ENCODE measurements at places on chromosomes 6 and 20.

- peak; percentile 24 for DNase-seq
Measured at GRCh38 chr6:6856538-6857523, 250.9 kb upstream of the RREB1 start.

GRCh38 chr6:17505767-17506280 lies 94.3 kb upstream of the FAM8A1 start:
- DNase-seq = no peak

- no peak for DNase-seq
Measured at GRCh38 chr20:49982072-49982345, 771 bp upstream of the SNAI1 start.

DNA sequence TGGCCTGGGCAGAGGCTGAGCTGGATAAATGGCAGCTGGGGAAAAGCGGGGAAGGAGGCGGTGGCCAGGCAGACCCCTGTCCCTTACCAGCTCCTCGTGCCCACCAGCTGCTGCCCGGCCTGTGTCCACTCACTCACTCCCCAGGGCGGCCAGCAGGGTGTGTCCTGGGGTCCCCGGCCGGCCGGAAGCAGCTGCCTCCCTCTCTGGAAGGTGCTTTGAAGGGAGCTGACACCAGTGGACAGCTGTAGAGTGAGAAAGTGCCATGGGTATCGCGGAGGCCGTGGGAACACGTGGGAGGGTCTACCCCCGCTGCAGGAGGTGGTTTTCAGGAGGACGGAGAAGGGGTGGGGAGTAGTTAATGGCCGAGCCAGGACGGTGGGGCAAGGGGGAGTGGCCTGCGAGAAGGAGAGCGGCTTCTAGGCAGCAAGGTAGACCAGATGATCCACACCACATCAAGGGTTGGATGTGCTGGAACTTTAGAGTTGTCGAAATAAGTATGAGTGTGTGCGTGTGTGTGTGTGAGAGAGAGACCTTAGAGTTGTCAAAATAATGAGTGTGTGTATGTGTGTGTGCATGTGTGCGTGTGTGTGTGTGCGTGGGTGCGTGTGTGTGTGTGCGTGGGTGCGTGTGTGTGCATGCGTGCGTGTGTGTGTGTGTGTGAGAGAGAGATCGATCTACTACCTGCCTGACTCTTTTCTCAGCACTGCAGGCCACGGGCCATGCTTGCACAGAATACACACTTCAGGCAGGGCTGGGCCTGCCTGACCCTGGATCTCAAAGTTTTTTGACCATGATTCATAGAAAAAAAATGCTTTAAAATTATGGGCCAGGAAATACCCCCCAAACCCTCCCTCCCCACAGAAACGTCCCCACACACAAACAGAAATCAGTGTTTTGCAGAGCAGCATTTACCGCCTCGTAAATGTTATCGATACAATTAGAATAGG lies 43.9 kb downstream of the CDH4 start:
- DNase-seq = no peak

DNA sequence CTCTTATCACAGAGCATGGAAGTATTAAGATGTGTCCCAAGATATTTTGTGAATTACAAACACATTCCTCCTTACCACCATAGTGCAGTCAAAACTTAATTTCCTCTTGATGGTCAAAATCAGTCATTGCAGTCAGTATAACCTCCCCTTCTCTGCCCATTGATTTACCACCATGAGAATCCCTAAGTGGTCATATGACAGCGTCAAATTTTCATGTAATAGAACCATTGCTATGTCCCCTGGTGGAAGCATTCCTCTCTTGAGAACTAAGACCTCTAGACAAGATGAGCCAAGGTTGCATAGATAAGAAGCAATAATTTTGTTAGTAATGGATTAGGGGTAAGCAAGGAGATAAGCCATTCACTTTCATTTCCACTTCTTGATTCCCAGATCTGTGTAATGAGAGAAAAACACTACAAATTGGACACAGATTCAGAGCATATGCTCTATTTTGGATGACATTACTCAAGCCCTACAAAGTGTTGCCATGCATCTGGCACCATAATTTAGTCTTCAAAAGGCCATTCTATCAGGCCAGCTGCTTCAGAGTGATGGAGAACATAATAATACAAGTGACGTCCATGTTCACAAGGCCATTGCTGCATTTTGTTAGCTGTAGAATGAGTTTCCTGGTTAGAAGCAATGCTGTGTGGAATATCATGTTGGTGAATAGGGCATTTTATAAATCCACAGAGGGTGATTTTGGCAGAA lies 49.6 kb upstream of the PDE7B start:
- DNase-seq = no peak

GRCh38 chr6:108365478-108365877 lies 70.6 kb downstream of the AFG1L start:
- DNase-seq = no peak

- no peak for DNase-seq
Measured at GRCh38 chr6:41061196-41061726, 8.3 kb downstream of the APOBEC2 start.

- DNase-seq = no peak
Measured at GRCh38 chr6:40550202-40551101, 36.7 kb downstream of the LRFN2 start.

- no peak for DNase-seq
Measured at GRCh38 chr6:168935628-168936010, 318.0 kb downstream of the THBS2 start.

- no peak for DNase-seq
Measured at GRCh38 chr6:155604991-155605390, 149.4 kb upstream of the NOX3 start.

DNA sequence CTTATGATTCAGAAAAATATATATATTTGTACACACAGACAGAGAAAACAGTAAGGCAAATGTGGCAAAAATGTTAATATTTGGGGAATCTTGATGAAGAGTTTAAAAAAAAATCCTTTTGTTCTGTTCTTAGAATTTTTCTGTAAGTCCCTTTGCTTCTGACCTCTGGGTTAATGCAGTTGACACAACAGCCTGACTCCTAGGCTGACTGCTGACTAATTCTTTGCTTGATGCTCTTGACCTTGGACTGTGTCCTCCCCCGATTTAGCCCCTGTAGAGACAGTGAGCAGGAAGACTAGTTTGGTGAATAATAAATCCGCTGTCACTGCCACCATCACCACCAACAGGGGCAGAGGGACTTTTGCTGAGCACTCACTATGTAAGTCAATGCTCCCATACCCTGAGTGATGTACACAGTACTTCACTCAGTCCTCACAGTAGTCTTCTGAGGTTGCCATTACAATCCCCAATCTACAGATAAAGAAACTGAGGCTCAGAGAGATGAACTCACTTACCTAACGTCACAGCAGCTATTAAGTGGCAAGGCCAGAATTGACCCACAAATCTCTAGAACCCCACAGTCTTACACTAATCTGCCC lies 71.7 kb downstream of the SNX5 start:
- no peak for DNase-seq

GRCh38 chr6:159307246-159307790 lies 138.1 kb downstream of the FNDC1 start:
- DNase-seq = no peak

- no peak for DNase-seq
Measured at GRCh38 chr6:170369403-170369802, 62.8 kb downstream of the FAM120B start.

GRCh38 chr6:132464538-132465256 lies 48.2 kb downstream of the STX7 start:
- DNase-seq = no peak

DNA sequence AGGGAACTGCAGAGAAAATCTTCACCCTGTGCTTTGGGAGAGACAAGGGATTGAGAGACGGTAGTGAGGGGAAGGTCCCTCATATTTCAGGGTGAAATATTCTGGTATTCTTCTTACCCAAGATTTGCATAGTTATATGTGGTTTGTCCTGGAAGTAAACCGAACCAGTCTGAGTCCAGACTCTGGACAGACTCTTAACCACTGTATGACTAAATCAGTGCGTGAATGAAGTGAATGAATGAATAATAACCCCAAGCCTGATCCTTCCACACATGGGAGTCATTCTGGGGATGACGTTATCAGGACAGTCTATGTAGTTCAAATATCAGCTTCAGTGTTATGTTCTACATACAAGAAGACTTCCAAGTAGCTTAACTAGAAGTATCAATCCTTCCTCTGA lies 690.7 kb downstream of the KIF16B start:
- DNase-seq = no peak

- no peak for DNase-seq
Measured at GRCh38 chr20:18778690-18779392, 34.7 kb upstream of the SCP2D1 start.

GRCh38 chr6:27327023-27327738 lies 15.1 kb upstream of the POM121L2 start:
- DNase-seq = no peak

GRCh38 chr6:31572041-31572911 lies at the start of gene LTA:
LTA (plus strand) TSS chr6:31572289; CDS start chr6:31572743, 454 bp downstream.
- peak; percentile 79 for DNase-seq

GRCh38 chr6:34810017-34810882 lies 18.4 kb downstream of the BLTP3A start:
- no peak for DNase-seq

- no peak for DNase-seq
Measured at GRCh38 chr6:121319112-121319553, 15.1 kb downstream of the TBC1D32 start.

GRCh38 chr20:61219021-61219431 lies 33.0 kb upstream of the CDH4 start:
- no peak for DNase-seq

GRCh38 chr6:49257549-49257948 lies 205.5 kb downstream of the MMUT start:
- DNase-seq = no peak

DNA sequence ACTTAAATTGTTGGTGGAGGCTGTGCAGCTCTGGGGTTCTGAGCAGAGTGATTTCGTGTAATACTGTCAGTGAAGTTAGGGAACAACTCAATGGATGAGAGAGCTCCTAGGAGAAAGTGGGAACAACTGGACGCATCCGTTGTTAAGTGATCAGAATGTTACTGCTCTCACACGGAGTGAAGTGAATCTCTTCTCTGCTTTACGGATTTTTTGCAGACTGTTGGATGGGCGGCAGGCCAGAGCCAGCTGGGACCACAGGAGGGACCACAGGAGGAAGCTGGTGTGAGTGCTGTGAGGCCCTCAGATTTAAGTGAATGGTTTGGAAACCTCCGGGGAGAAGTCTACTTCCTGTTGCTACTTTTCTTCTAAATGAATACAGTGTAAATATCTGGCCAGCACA lies 23.7 kb upstream of the PPP1R14C start:
- no peak for DNase-seq

- no peak for DNase-seq
Measured at GRCh38 chr6:38266921-38267354, 372.8 kb downstream of the BTBD9 start.

DNA sequence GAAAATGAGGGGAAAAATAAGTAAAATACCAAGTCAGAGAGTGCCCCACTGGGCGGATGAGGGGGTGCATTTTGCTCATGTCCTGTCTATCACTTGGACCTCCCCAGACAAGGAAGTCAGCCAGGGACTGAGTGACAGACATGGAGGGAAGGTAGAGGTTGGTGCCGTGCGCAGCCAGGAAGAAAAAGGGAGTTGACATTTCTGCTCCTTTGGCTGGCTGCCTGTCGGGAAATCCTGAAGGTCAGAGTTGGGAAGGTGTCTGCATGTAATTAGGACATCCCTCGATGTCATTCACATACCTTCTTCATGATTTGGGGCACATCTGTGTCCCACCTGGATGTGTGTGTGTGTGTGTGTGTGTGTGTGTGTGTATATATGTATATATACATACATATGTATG lies 8.9 kb downstream of the GUCA1A start:
- no peak for DNase-seq

- no peak for DNase-seq
Measured at GRCh38 chr6:53718597-53719460, 53.3 kb upstream of the KLHL31 start.

GRCh38 chr20:8589956-8590355 lies 457.9 kb downstream of the PLCB1 start:
- DNase-seq = no peak

All from activated T-cell treated with anti-CD3 and anti-CD28 coated beads, Interleukin-2, amount 50 U/mL, for 1 hour (primary cell).